CD4-positive, alpha-beta T cell treated with Interleukin-10 for 1 hour (primary cell): ENCODE measurements at places on chromosomes 5 and 9.

GRCh38 chr5:135237748-135238103, 161.3 kb downstream of the MACROH2A1 start:
- no peak for DNase-seq

- no peak for DNase-seq
Observed at GRCh38 chr5:138038826-138039225, 5.9 kb upstream of the FAM13B start.

- DNase-seq = no peak
Observed at GRCh38 chr5:121954086-121954485, 7.7 kb upstream of the SRFBP1 start.

DNA sequence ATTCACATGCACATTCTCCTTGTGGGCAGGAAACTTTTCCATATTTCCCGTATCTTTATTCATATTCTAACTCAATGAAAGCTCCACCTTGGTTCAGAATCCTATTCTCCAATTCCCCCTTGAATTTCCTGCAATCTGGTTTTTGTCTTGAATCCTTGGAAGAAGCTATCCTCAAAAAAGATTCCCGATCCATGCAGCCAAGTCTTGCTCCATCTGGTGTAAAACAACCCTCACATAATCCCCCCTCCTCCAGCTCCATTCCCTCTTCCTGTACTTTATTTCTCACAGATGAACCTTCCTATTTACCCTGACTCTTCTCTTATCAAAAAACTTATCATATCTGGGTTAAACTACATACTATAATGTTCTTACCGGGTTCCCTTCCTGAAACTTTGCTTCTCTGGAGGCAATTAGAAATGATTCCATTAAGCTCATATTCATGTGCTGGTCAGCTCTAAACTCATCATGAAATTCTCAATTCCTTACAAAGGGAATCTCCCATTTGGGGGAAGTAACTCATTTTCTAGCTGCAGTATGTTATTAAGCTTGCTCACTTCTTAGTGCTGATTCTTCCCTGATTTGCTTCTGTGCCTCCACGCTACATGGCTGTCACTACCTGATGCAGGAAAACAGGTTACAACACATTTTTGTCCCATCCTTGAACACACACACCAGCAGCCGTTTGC, 81.7 kb downstream of the GNAQ start:
- no peak for DNase-seq
